ENCODE measurements at places on chromosomes 5 and 9.

DNA sequence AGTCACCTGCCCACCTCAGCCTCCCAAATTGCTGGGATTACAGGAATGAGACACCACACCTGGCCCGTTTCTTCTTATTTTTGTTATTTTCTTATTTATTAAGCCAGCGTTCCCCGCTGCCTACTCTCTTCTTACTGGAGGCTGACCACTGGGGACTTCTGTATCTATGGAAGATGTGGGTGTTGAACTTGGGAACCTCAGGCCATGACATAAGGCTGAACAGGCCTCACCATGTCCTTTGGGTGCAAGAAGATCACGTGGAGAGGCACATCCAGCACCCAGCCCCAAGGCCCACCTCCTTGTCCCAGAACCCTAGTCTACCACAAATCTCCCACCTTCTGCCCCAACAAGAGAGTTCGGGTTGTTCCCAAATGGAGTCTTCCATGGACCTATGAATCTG lies 59.4 kb upstream of the NEK6 start:
- no peak for DNase-seq

- no peak for DNase-seq
Measured at GRCh38 chr5:91127456-91128081, 255.5 kb downstream of the ARRDC3 start.

GRCh38 chr9:91536211-91536691 lies 112.6 kb upstream of the NFIL3 start:
- DNase-seq = no peak

GRCh38 chr9:31500422-31500821 lies 884.0 kb upstream of the ACO1 start:
- DNase-seq = no peak

DNA sequence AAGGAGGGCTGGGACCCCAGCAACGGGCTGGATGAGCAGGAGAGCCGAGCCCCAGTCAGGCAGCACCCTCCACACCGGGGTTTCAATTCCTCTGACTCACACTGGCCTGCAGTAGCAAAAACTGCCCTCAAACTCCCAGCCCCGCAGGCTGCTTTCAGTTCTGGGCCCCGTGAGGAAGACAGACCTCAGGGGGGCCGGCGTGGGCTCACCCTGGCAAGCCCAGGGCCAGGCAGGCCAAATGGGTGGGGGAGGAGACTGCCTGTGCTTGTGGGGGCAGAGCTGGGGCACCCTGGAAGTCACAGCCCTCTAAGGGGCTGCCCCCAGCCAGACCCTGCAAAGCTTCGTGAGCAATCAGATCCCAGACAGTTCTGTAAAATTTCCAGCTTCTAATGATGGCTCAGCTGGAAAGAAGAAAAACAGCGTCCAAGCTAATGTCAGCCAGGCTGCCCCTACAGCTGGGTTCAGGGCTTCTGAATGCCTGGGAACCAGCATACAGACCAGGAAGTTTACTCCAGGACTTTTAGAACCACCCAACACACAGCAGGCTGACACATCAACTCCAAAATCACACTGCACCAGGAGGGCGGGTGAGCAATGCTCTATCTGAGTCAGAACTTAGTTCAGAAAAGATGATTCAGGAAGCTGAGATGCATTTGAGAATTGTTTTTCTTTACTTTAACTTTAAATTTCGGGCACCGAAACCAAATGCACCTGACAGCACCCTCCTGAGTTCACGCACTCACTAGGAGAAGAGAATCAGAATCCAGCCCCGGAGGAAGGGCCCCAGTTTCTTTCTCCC lies 34.7 kb downstream of the LPCAT1 start:
- DNase-seq = peak; percentile 70

GRCh38 chr5:95848701-95849100 lies 26.2 kb upstream of the GLRX start:
- DNase-seq = no peak

DNA sequence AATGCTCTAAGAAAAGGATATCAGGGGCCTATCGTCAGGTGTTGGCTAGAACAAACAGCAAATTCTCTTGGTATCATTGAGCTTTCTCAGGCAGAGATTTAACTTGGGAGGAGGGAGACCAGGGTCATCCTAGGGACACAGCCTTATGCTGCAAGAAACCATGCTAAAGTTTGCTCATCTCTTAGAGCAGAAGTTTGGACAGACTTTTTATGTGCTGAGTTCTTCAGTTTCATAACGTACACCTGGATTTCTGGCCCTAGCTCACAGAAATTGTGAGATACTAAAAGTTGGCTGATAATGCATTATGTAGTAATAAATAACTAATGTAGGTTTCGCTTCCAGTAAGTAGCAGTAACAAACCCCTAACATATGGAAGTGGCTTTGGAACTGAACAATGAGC lies 1359.8 kb upstream of the CDH9 start:
- DNase-seq = no peak

DNA sequence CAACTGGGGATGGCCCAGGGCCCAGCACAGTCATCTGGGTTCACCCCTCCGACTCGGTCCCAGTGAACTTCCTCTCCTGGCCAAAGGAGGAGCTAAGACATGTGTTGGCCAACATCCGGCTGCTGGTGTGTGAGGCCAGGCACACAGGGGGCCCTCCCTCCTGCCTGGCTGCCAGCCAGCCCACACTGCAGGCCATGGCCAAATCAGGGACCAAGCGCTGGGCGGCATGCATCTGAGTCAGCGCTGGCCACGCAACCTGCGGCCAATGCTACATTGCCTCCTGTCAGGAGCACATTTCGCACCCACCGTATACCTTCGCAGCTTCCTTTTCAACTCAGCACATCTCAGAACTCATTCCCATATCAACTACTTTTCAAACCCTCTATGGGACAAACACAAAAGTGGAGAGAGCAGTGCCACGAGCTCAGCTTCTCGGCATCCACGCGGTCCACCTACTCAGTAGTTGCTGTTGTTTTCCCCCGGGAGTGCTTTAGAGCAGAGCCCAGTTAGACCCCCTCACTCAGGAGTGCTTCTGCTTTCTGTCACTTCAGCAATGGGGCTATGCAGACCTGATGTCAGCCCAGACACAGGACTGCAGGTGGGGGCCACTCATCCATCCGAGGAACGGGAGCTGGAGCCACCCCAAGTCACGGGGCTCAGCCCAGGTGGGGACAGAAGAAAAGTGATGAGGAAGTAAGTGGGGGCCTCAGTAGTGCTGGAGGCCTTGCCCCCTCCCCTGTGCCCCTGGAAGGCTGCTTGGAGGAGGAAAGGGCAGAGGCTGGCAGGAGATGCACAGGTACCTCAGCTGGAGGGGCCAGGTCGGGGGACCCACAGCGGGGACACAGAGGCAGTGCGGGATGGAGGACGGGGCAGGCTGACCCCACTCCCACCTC lies 13.9 kb downstream of the NINJ1 start:
- no peak for DNase-seq

DNA sequence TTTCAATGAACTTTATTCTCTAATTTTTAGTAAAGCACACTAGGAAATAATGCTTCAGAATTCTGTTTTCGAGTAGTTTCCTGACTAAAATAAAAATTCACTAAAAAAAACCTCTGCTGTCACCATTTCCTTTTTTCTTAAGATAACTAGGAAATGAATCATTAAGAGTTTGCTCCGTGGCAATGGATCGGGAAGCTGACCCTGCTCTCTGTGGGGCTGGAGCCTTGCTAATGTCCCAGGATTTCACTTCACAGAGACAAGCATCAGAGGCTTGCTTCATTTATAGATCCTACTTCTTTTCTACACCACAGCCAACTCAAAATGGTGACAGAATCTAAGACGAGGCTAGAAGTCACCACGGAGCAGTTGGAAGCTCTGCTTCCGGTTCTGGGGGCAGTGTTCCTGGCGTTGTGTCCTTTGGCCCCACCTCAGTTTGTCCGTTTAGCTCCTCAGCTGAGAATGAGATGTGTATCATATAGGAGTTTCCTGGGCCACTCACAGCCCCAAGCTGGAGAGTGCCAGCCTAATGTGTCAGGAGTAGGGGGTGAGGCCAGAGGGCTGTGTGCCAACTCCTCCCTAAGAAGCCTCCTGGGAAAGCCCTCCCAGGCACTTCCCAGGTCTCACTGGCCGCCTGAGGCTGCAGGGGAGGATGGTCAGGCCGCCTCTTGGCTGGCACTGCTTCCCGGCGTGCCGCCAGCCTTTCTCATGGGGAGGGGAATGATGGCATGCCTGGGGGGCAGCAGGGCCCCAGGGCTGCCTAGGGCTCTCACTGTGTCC lies 19.6 kb downstream of the TENT4A start:
- no peak for DNase-seq

DNA sequence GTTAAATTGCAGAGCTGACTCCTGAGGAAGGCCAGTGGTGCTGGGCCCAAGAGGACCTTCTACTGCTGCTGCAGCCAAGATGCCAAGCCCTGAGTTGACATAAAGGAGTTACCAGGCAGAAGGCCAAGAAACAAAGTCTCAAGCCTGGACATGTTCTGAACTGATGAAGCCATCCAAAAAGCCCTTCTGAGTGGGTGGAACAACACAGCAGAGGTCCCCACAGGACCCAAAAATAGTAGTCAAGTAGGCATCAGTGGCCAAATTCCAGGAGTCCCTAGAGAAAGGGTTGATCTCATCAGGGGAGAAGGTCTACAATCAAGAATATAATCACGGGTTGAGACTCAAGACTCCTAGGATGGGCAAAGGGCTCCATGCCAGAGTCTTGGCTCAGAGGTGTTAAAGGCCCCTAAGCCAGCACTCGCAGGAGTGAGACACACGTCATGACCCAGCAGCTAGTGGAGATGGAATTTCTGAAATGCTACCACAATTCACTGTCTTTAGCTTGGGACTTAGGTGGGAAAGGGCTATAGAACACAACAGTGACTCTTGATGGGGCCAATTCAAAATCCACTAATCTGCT lies 119.7 kb downstream of the FANCC start:
- DNase-seq = no peak

- peak; percentile 72 for DNase-seq
Measured at GRCh38 chr9:120877276-120878034, 467 bp upstream of the PHF19 start.

GRCh38 chr9:73230251-73230650 lies 78.6 kb downstream of the ANXA1 start:
- no peak for DNase-seq

- DNase-seq = no peak
Measured at GRCh38 chr9:27499451-27499850, 24.6 kb upstream of the IFNK start.

DNA sequence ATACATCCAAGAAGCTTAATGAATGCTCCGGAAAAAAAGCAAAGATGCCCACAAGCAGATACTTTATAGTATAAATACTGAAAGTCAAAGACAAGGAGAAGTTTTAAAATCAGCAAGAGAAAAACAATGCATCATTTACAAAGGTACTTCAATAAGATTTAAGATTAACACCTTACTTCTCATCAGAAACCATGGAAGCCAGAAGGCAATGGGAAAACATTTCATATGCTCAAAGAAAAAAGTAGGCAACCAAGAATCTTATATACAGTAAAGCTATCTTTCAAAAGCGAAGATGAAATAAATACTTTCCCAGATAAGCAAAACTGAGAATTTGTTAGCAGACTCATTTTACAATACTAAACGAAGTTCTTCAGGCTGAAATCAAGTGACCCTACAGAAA lies 51.1 kb downstream of the ABHD17B start:
- no peak for DNase-seq

- DNase-seq = no peak
Measured at GRCh38 chr5:56356121-56356835, 123.1 kb upstream of the ANKRD55 start.

Data from stimulated activated CD4-positive, alpha-beta T cell treated with anti-CD3 and anti-CD28 coated beads, Interleukin-1b, Interleukin-23, amount 100 ng/mL, for 48 hours (primary cell).